ENCODE measurements at places on chromosomes 16 and 17.

DNA sequence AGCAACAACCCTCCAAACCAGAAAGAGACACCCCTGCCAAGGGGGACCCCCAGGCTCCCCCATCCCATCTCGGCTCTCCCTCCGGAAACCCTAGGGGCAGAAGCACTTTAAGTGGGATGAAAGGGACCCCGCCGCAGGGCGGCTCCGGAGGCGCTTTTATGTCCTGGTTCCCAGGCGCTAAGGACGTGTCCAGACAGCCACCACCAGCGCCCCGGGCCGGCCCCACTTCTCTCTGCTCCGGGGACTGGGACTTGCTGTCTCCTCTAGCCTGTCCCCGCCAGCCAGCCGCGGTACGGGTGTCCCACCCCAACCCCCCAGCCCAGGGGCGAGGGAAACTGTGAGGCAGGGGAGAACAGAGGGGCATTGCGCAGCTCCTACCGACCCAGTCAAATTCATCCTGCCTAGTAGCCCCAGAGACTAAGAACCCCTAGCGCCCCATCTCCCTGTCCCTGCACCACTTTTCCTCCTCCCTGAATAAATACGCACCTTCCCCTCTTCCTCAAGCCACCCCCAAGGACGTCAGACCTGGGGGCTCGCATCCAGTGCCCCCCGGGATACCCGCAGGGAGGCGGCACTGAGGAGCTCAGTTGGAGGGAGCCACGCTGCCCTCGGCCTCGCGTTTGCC is 4.1 kb downstream of the SP6 start:
- no peak for DNase-seq

DNA sequence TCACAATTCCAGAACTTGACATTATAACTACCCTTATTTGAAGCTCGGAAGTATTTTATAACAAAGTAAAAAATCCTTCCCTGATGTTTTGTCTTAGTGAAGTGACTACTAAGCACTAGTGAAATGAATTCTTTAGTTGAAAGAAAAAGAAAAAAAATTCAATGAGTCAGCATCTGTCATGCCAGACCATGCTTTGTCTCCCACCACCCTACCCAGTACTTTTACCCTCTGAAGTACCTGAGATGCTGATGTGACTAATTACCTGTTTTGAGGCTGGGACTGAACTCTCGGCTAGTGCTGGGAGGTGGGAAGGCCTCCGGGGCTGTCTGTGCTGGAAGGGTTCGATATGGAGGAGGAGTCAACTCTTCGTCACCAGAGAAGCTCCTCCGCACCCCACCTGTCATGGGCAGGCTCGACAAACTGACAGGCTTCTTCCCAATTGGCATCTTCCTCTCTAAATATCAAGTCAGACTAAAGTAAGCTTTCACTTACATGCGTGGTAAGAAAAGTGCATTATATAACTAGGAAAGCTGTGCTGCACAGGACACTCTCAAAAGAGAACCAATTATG is 19.6 kb downstream of the NME2 start:
- no peak for DNase-seq

DNA sequence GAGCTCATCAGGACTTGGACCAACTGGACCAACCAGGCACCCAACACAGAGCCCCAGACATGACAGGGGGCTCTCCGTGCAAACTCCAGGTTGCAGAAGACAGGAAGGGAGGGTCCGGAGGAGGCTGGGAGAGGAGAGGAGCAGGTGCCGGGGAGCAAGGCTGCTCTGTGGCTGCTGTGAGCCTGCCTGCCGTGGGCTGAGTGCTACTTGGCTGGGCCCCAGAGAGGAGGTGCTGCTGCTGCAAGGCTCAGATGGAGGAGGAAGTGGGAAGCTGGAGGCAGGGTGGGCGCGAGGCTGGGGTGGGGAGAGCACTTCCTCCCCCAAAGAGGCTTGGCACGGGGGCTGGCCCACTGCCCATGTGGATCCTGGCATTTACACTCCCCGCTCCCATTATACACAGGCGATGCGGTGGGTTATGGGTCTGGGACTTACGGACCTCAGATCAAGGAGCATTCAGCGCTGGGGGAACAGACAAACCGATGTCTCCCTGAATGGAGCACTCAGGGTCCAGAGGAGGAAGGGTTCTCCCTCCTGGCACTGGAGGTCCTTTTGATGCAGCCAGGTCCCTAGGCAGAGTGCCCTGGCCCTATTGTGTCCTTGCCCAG is 15.9 kb downstream of the EPOP start:
- no peak for DNase-seq

GRCh38 chr17:81019563-81020442 is 15.1 kb upstream of the BAIAP2 start:
- DNase-seq = no peak

- DNase-seq = no peak
Observed at GRCh38 chr16:50285406-50286003, 19.2 kb downstream of the ADCY7 start.

DNA sequence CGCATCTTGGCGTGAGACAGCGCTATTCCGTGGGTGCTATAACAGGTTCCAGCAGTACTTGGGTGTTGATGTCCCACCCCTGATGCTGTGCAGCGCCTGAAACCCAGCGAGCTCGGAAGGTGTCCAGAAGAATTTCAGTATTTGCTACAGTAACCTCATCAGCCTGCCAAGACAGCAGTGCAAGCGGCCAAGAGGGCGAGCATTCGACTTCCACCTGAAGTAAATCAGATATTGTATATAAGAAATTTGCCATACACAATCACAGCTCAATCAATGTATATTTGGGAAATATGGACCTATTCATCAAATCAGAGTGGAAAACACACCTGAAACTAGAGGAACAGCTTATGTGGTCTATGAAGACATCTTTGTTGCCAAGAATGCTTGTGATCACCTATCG is 13.0 kb downstream of the APPBP2 start:
- DNase-seq = no peak

DNA sequence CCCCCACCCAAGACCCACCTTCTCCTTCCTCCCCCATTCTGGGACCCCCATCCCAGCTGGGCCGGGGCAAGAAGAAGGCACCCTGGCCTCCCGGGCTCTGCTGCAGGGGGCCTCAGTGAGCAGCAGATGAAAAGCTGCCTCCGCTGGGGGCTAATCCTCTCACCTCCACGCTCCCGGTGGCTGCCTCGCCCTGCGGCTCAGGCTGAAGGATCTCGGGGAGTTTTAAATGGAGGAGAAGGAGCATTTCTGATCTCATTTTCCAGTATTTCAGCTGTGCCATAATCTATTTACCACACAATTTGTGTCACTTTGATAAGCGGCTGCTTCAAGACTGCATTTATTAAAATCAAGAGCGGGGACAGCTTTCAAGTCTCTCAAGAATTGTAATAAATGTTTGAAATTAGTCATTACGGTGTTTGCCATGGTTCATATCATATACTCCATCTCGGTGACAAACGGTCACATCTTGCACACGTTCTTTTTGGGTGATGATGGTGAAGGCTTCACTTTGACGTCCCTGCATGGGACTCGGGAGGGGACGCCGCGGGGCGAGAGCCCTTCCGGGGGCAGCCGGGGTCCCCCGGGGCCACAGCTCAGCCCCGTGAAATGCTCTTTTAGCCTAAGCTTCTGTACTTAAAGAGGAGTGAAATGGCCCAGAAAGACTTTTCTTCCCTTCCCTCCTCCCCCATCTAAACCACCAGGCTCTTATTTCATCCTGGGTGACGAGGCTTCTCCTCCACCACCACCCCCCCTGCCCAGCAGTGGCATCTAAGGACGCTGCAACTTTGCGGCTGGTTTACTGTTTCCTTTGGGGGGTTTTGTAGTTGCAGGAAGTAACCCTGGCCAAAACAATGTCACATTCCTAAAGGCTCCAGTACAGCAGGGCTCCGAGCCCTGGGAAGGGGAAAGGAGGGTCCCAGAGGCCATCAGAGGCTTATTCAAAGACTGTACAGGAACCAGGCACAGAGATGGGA is 313.1 kb upstream of the TNRC6C start:
- DNase-seq = peak; percentile 77

DNA sequence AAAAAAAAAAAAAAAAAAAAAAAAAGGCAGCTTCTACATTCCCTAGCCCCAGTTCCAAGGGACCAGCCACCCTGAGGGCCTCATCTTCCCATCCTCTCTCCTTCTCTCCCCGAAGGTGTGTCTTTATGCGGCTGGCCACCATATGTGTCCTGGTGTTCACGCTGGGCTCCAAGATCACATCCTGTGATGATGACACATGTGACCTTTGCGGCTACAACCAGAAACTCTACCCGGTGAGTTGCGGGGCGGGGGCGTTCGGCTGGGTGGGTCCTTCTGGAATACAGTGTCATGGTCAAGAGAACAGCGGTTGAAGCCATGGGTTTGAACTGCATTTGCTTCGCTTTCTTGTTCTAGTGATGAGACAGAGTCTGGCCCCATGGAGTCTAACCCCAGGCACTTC is 22.6 kb upstream of the COQ7 start:
- no peak for DNase-seq

GRCh38 chr16:17612336-17612735 is 141.6 kb upstream of the XYLT1 start:
- DNase-seq = no peak

GRCh38 chr16:87809150-87809902 is 43.5 kb upstream of the KLHDC4 start:
- no peak for DNase-seq

DNA sequence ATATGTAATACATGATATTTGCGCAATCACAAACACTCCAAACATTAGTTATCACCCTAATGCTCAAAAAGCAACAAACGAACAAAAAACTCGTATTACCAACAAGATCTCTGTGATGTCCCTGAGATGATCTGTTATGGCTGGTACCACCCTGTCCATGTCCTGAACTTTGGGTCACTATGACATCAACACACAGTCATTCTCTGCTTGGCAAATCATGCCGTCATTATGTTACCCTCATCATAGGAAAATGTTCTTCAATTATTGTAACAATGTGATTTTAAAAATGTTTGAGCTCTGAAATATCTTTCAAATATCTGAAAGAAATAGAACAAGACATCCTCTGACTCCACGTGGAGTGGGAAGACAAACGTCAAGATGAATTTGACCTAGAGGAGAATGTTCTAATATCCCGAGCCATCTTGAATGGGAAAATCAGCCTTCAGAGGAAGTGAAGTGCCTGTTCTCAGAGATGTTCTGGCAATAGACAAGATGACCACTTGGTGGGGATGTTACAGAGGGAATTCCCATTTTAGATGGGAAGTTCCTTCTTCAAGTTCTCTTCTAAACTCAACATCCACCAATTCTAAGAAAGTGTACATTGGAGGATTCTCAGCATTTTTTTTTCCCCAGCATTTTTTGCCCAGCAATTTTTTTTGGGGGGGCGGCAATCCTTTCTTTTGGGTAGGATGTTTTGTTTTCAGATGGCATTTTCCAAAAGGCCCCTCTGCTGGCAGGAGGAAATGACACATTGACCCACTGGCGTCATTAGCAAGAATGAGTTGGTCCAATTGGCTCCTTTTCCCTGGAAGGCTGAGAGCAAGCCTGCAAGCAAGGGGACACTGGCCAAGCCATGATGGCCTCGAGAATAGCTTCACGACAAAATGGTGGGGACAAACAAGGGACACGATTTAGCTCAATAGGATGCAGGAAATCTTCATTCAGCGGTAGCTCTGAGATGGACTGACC is 3.7 kb upstream of the HSD17B2 start:
- peak; percentile 74 for DNase-seq

GRCh38 chr16:3458278-3458851 is 14.9 kb downstream of the NAA60 start:
- DNase-seq = no peak

GRCh38 chr16:81695321-81696165 is 83.5 kb upstream of the PLCG2 start:
- DNase-seq = no peak

DNA sequence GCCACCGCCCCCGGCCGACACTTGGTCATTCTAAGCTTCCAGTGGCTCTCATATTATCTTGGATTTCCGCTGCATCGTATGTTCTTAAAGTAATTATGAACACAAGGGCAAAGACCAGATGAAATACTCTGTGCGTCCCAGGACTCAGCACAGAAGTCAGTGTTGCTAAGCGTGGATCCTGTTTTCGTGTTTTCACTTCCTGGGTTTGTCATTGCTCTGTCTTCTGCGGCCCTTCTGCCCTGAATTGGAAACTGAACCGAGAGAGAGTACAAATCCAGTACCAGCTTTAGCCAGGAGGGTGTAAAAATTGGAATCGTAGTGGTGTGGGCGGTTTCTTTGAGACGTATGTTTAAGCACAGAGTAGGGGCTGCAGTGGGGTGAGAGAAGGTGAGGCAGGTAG is 32.7 kb downstream of the DBNDD1 start:
- DNase-seq = no peak

- DNase-seq = peak; percentile 67
Observed at GRCh38 chr16:24988593-24989338, 26.4 kb downstream of the ARHGAP17 start.

GRCh38 chr17:5592382-5592781 is 8.1 kb upstream of the NLRP1 start:
- peak; percentile 26 for DNase-seq

GRCh38 chr16:30902029-30902972 is 5.9 kb downstream of the CTF1 start:
- peak; percentile 62 for DNase-seq

GRCh38 chr17:4678448-4679026 is 25.4 kb downstream of the PELP1 start:
- peak; percentile 66 for DNase-seq

DNA sequence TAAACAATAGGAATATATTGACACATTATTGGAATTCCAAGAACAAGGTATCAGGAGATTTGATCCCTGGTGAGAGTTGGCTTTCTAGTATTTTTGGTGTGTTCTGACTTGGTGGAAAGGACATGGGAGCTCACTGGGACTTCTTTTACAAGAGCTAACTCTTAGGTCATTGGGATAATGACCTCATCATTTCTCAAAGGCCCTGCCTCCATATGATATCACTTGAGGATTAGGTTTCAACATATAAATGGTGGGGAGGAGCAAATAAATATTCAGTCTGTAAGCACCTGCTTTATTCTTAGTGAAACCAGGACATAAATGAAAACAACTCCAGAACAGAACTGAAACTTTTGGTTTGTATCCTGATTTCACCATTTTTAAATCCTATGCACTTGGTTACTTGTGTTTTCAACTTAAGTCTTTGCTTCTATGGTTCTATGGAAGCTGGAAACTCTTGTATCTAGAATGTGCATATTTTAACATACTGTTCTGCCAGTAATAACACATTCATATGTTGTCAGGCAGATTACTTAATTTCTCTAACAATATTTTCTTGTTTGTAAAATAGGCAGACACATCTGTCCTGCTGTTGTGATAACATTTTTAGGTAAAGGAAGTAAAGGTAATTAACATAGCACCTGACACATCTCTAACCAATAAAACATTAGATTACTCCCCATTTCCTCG is 1527.7 kb upstream of the CDH8 start:
- DNase-seq = no peak

GRCh38 chr16:2230376-2230775 is 5.9 kb upstream of the DNASE1L2 start:
- DNase-seq = no peak

DNA sequence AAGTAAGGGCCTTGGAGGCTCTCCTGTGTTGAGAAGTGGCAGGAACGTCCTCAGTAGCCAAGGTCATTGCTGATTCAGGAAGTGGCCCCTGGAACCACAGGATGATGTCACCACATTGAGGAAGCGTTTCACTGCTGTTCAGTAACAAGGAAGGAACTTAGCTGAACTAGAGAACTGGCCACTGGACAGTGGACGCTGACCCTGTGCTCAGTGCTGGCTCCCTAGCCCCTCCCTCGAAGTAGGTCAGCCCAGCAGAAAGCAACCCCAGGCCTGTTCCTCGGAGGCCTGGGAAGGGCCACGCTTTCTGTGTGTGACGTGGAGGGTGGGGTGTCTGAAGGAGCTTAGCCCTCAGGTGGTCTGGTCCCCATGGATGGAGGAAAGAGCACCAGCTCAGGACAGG is 58.3 kb downstream of the B9D1 start:
- DNase-seq = no peak

Measured in fibroblast of gingiva (primary cell).